ENCODE measurements at places on chromosomes 4 and X.
A peak's percentile ranks its signal among the peaks of the same experiment; 100 is the strongest.

DNA sequence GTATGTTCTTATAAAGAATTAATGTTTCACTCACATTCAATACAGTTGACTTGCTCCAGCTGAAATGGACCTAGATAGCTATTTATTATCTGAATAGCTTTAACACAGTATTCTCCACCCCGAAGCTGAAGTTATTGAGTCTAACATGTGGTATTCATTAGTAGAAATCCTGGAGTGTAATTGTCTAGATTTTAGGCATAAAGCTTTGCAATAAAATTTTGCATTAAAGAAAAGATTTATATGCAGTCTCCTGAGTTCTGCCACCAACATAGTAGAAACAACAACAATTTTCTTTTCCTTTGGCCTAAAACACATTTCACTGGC, 90.2 kb upstream of the DCLK2 start:
- H3K27me3 ChIP-seq: no peaks in the 10 kb centered on the region
- no peaks in the 10 kb centered on the region for H3K36me3 ChIP-seq
- no peak overlapping the region for H3K4me3 ChIP-seq
- no peaks in the 10 kb centered on the region for H3K4me1 ChIP-seq
- no peak for DNase-seq

DNA sequence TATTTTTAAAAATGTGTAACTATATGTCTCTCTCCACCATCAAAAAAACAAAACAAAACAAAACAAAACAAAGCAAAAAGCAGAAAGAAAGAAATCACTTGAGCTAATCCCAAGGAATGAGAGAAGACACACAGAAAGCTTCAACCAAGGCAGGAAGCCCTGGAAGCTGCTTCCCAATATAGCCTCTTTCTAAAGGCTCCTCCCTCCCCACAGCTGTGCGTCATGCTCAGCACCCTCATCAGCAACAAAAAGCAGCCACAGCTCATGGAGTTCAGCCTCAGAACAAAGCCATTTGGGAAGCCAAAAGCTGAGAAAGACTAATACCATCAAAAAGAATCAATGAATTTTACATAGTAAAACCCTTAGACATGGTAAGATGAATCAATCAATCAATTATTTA, 501.6 kb upstream of the SMIM31 start:
- no peak for DNase-seq
- no peak overlapping the region for H3K4me3 ChIP-seq
- H3K4me1 ChIP-seq: no peaks in the 10 kb centered on the region
- no peaks in the 10 kb centered on the region for H3K27me3 ChIP-seq
- H3K36me3 ChIP-seq: no peaks in the 10 kb centered on the region
- H3K27ac ChIP-seq: no peak overlapping the region

DNA sequence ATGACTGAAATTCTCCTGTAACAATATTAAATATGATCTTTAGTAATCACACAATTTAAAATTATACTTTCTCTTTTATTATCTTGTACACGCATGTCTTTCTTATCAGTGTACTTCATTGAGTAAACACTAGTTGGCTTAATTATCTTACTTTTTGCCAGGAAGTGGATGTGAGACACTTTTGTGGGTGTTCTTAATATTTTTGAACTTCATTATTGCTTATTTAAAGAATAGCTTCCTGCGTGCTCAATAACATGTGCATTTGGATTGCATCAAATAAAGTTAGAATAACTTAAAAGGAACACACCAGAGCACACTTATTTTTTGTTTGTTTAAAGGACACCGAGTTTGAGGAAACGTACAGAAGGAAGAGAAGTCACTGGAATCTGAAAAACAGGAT, 128.5 kb upstream of the VEGFC start:
- H3K4me3 ChIP-seq: no peak overlapping the region
- no peaks in the 10 kb centered on the region for H3K4me1 ChIP-seq
- no peak overlapping the region for H3K27ac ChIP-seq
- DNase-seq: no peak
- H3K36me3 ChIP-seq: no peaks in the 10 kb centered on the region

DNA sequence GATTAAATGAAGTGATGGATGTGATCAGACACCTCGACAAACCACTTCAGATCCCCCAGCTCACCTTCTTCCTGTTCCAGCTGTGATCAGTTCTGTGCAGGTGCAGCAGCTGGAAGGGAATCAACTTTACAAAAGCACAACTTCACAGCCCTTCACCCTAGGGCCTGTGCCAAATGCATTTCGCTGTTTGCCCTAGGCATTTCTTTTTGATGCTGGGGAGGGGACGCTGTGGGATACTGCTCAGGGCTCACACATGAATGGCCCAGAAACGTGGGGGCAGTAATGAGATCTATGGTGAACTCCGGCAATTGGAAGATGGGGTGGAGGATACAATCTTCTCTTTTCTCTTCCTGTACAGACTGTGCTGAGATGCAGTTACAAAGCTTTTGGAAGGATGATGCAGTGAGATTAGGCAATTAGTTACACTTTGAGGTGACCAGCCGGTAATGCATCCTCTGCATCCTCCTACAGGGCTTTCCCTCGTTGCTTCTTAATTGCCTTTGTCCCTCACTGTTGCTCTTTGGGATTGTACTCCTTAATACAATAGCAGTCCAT, 215.1 kb upstream of the PITX2 start:
- H3K4me3 ChIP-seq: no peak overlapping the region
- no peaks in the 10 kb centered on the region for H3K36me3 ChIP-seq
- DNase-seq: no peak
- peaks cover 8% of the 10 kb centered on the region for H3K4me1 ChIP-seq
- no peak overlapping the region for H3K27ac ChIP-seq
- no peaks in the 10 kb centered on the region for H3K27me3 ChIP-seq

GRCh38 chr4:40232610-40233009, 35.8 kb downstream of the RHOH start:
- H3K27me3 ChIP-seq: no peaks in the 10 kb centered on the region
- H3K4me3 ChIP-seq: no peak overlapping the region
- H3K36me3 ChIP-seq: no peaks in the 10 kb centered on the region

- H3K27ac ChIP-seq: no peak overlapping the region
- DNase-seq: no peak
- no peaks in the 10 kb centered on the region for H3K27me3 ChIP-seq
- H3K4me1 ChIP-seq: no peaks in the 10 kb centered on the region
- H3K36me3 ChIP-seq: no peaks in the 10 kb centered on the region
- H3K4me3 ChIP-seq: no peak overlapping the region
These were observed 1472.9 kb upstream of the TENM3 start for GRCh38 chr4:180770265-180770664.

DNA sequence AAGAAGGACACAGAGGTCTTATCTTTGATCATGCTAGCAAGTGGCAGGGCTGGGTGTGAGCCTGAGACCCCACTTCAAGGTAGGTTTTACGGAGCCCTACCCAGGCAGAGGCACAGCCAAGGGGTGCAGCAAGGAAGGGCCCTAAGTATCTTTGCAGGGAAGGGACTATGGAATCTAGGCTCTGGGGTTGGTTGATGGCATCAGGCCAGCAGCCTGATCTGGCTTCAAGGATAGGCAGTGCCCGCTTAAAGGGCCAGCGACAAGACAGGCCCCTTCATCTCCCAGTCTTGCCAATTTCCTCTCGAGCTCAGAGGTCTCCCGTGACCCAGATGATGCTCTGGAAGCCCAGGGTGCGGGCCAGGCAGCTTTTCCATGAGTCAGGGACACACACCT, 5.8 kb downstream of the ABLIM2 start:
- peaks cover 7% of the 10 kb centered on the region for H3K36me3 ChIP-seq
- H3K27me3 ChIP-seq: no peaks in the 10 kb centered on the region
- peak; percentile 71 for DNase-seq
- peak overlapping the region; percentile 89 for H3K27ac ChIP-seq

DNA sequence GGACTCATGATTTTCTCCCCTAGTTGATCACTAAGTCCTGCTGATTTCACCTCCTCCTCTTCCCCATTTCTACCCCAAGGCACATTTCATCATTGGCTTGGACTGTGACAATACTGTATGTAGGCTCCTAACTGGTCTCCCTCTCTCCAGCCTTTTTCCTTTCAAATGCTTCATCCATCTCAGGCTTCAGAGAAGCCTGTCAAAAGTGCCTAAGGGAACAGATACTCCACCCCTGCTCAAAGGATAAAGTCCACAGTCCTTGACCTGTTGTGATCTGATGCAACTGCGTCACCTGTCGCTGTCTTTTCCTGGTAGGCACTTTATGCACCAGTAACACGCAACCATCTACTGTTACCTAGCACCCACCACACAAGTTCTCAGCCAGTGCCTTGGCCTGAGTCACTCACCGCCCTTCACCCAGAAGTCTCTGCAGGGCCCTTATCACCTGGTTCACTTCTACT, 12.8 kb downstream of the SCARB2 start:
- DNase-seq: peak; percentile 97
- H3K4me3 ChIP-seq: no peak overlapping the region
- no peaks in the 10 kb centered on the region for H3K27me3 ChIP-seq
- peaks cover 96% of the 10 kb centered on the region for H3K4me1 ChIP-seq
- peak overlapping the region; percentile 90 for H3K27ac ChIP-seq
- H3K36me3 ChIP-seq: no peaks in the 10 kb centered on the region
